Vagina (tissue), 2 donors: ENCODE measurements at places on chromosomes 11 and 22. TPM values are rescaled to one million over a fixed set of nuclear protein-coding genes. Genes with fewer than 3 reads are reported as not detected.

The MN1 gene
- 6.1 TPM for total RNA-seq

GRCh38 chr22:50469377-50470305 is 5.2 kb downstream of the SBF1 start:
- DNase-seq = no peak

GRCh38 chr11:116353589-116353988 is 419.2 kb downstream of the BUD13 start:
- DNase-seq = no peak

The RIN1 gene
- 19.2 TPM for total RNA-seq

DNA sequence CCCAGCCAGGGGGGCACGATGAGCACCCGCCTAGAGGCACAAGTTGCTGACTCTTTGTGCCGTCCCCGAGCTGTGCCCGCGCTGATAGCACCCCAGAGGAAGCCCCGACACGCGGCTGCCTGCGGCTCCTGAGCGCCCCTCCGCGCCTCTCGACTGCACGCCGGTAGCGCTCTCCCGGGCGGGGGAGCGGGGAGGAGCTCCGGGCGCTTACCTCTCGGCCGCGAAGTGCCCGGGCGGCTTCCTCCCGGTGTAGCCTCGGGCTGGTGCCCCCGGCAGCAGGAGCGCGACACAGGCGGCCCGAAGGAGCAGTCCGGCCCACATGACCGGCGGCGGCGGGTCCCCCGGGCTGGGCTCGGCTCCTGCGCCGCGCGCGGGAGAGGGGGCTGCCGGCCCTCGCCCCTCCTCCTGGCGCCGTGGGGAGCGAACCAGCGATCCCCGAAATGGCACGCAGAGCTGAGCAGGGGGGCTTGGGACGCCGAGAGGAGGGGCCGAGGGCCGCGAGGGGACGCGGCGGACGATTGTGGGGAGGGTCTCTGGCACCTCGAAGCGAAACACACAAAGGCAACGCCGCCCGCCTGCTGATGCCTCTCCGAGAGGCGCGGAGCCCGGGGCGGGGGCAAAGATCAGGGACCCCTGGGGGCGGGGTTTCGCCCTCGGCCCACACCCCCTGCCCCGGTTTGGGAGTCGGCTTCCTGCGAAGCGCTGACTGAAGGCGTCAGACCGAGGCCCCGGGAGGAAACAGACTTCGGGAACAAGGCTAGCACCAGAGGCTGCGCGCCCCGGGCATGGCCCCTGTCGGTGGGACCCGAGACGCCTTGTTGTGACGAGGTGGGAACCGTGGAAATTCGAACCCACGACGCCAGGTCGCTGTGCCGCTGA is at the start of gene VWCE:
Gene VWCE (minus strand): TSS at position 600 of the 879 bp plus-strand sequence. CDS start 279 bp downstream, at position 321.
- DNase-seq = no peak

- no peak for DNase-seq
Observed at GRCh38 chr22:20979243-20979809, 2.8 kb upstream of the LZTR1 start.

The TRMU gene
- 37.1 TPM for total RNA-seq

GRCh38 chr22:44120314-44120704 is 60.4 kb upstream of the PARVG start:
- no peak for DNase-seq

The CLMP gene
- total RNA-seq = 99.4 TPM

DNA sequence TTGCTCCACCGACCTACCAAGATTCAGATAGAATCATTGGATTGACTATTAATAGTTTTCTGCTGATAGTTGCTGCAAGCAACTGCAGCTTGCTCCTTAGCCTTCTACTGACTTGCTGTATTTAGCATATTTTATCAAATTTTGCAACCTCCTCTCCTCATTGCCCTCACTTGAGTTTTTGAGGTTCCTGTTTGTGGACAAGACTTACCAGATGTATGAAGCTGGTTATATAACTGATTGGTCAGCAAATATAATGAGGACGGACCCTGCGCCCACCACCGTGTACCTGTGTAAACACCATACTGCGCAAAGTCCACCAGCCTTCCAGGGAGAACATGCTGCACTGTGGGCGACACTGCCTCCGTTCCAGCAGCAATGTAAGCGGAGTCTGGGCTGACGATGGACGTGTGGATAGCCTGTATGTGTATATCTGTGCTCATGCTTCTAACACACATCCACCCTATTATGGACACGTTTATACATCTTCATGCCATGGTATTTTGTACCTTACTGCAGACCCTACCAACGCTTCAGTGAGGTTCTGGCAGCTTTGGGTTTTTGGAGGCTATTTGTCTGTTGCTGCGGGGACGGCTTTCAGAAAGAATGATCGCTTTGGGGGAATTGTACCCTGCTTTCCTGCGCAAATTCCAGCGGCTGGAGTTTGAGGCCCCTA is 1.5 kb upstream of the USP18 start:
- DNase-seq = no peak

DNA sequence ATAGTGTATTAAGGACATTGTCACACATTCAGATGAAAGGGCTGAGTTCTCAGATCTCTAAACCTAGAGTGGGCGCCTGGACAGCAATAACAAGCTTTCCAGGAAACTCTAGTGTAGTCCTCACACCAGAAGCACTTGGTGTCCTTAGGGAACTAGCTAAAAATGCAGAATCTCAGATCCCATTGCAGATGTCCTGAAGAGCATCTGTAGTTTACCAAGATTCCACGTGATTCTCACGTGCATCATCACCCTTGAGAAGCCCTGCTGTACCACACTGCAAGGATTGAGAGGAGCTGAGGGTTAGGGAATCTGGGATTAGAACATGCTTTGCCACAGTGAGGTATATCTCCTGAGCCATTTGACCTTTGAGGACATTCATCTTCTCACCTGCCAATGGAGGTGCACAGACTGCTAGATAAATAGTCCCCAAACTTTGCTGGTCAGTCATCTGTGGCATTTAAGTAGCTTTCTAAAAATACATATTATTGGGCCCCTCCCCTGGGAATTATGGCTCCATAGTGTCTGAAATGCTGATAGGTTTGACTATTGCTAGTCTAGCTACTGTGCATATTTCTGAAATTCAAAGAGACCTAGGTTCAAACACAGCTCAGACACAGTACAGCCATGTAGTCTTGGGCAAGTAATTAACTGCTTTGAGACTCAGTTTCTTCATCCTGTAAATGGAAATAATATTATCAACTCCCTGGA is 1068.9 kb downstream of the OPCML start:
- no peak for DNase-seq

The HORMAD2 gene
- not detected for total RNA-seq

GRCh38 chr11:10441091-10441490 is 14.0 kb upstream of the AMPD3 start:
- no peak for DNase-seq

DNA sequence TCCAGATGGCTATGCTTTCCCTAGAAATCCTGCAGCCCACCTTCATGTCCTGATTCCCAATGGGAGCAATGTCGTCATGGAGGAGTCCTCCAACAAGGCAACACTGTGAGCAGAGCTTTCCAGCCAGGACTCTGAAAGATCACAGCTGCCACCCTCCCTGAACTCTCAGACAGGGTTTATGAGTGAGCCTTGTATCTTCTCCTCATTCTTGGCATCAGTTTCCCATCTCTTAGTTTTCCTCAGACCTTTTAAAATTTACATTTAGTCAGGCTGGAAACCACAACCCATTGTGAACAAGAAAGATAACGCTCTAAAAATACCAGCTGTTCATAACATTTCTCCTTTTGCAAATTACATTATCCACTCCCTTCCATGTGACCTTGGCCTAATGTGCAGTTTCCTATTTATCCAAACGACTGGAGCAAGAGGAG is 15.6 kb upstream of the LYVE1 start:
- peak; percentile 84 for DNase-seq

- DNase-seq = no peak
Observed at GRCh38 chr11:90764691-90765090, 541.8 kb upstream of the CHORDC1 start.

DNA sequence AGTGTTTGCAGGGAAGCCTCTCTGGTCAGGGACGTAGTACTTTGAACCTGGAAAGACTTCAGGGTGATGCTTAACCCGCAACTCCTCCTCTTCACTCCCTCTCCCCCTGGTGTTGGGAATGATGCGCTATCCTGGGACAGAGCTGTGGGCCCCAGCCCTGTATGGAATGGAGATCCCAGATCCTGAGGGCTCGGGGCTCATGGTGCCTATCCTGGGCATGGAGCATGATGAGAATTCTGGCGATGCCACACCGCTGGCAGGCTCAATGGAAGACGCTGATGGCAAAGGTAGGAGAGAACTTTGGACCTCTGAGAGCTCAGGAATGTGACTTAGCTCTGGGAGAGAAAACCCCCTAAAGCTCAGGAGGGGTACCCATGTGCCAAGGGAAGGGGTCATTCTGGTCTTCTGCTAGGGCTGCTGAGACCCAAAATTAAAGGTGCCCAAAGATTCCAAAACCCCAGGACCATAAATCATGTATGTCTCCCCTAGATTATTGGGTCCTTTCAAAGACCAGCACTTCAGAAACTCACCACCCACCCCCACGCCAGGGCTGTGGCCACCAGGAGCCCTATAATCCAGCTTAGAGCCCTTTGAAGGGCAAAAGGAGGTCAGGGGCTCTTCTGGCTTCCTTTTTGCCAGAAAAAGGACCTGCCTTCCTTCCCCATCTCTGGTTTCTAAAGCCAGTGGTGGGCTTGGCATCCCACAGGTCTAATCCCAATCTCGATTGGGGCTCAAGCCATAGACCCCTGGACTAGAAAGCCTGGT is 52.5 kb downstream of the BTG4 start:
- DNase-seq = peak; percentile 81

DNA sequence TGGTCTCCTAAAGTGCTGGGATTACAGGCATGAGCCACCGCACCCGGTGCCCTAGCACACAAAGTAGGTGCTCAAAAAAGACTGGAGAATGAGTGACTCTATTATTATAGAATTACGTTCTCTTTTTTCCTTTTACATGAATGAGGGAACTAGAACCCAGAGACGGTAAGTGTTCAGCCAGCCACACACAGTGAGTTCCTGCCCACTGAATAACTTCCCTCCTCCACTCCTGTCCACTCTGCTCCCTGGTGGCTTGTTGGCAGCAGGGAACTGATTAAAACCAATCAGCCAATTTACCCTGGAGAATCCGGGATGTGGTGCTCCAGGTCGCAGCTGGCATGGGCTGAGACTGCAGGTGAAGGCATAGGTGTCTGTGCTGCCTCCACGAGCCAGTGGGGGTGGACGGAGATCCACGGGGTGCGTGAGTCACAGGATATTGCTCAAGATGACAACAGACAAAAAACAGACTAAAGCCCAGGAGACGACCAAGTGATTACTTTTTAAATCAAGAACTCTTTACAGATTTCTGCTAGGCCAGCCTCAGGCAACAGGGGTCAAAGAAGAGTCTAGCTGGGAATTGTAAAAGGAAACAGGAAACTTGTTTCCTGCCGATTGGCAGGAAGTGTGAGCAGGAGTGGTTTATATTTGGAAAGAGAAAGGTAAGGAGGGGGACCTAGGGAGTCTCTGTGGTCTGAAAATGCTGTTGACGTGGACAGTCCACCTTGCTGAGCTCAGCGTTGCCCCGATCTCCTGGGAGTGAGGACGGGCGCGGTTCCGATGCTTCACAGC is 95.2 kb upstream of the TP53I11 start:
- no peak for DNase-seq

GRCh38 chr22:19446603-19447329 is 745 bp downstream of the C22orf39 start:
- no peak for DNase-seq

DNA sequence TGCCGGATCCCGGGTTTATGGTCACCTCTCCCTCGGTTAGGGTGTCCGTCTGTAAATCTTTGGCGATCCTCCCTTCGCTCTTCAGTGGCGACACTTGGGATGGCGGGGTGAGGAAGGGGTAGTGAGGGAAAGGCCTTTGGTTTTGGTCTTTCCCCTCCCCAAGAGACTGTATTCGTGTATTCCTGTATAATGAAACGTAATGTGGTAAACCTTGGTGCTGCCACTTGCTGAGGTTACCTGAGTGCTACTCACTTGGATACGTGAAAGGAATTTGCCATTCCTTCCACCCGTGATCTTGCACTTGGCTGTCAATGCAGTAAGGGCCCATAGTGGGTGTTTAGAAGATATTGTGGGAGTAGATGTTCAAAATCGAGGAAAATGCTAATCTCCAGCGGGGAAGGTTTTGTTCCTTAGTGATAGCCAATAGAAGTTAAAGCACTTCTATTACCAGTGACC is 578 bp upstream of the NUP160 start:
- DNase-seq = no peak

The AMBRA1 gene
- 40.0 TPM for total RNA-seq

- no peak for DNase-seq
Observed at GRCh38 chr11:76770642-76771445, 12.3 kb upstream of the TSKU start.

- DNase-seq = no peak
Observed at GRCh38 chr11:17742019-17742418, 7.4 kb downstream of the KCNC1 start.

The KRTAP5-7 gene
- total RNA-seq = not detected

- no peak for DNase-seq
Observed at GRCh38 chr11:44978961-44979331, 28.3 kb upstream of the TP53I11 start.

The OR6T1 gene
- not detected for total RNA-seq

- DNase-seq = no peak
Observed at GRCh38 chr11:113444502-113445123, 30.6 kb downstream of the DRD2 start.

DNA sequence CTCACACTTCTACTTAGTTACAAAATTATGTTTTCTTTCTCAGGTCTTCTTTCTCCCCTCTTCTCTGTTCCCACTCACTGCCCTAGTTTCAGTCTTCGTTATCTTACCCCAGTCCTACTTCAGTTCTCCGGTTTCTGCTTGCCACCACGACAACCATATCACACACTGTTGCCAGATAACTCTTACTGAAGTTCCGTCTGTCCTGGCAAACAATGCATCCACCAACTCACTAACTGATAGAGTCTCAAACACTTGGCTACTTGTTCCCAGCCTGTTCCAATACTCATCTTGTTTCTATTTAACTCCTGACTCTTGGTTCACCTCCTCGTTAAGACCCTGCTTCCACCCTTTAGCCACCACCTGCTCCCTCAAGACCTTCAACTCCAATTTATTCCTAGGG is 164.5 kb downstream of the STK33 start:
- no peak for DNase-seq

The ALKBH3 gene
- total RNA-seq = 33.4 TPM

DNA sequence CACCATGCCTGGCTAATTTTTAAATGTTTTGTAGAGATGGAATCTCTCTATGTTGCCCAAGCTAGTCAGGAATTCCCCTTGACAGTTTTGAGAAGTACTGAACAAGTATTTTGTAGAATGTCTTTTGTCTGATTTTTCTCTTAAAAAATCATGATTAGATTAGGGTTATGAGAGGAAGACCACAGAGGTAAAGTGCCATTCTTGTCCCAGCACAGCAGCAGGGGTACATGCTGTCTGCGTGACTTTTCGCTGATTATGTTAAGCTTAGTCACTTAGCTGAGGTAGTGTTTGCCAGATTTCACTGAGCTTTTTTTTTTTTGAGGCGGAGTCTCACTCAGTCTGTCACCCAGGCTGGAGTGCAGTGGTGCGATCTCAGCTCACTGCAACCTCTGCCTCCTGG is 13.6 kb upstream of the NUP160 start:
- no peak for DNase-seq

The DSCAML1 gene
- 0.25 TPM for total RNA-seq

GRCh38 chr11:95154514-95154913 is 64.9 kb downstream of the ENDOD1 start:
- DNase-seq = no peak

The OR51E2 gene
- total RNA-seq = 0.98 TPM

The GSTT2B gene
- not detected for total RNA-seq

The FAT3 gene
- 9.6 TPM for total RNA-seq
